Hippocampal formation (tissue), 2 donors: ENCODE measurements at places on chromosomes 7 and 10.

DNA sequence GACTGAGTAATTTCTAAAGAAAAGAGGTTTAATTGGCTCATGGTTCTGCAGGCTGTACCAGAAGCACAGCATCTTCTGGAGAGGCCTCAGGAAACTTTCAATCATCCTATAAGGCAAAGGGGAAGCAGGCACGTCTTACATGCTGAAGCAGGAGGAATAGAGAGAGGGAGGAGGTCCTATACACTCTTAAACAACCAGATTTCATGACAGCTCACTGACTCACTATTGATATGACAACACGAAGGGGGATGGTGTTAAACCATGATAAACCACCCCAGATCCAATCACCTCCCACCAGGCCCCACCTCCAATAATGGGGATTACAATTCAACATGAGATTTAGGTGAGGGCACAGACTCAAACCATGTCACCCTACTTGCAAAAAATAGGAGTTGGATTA lies 201.5 kb downstream of the CDK14 start:
- DNase-seq, result no peak

- DNase-seq, result no peak
Measured at GRCh38 chr7:150996376-150997074, 5.7 kb downstream of the NOS3 start.

DNA sequence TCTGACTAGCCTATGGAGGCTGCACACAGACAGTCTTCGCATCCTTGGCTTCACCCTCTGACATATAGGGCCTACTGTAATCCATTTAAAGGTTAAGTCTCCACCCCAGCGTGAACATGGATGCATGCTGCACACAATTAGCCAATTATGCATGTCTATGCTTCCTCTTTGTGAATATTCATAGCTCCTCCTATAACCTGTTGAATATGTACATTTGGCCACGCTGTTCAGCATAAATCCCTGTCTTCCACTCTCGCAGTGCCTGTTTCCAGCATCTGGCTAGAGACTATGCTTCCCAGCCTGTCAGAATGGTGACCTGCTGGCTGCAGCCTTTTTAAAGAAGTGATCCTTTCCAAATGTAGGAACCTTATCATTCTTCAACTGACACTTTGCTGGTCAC lies 106.7 kb downstream of the PRKAG2 start:
- no peak for DNase-seq

DNA sequence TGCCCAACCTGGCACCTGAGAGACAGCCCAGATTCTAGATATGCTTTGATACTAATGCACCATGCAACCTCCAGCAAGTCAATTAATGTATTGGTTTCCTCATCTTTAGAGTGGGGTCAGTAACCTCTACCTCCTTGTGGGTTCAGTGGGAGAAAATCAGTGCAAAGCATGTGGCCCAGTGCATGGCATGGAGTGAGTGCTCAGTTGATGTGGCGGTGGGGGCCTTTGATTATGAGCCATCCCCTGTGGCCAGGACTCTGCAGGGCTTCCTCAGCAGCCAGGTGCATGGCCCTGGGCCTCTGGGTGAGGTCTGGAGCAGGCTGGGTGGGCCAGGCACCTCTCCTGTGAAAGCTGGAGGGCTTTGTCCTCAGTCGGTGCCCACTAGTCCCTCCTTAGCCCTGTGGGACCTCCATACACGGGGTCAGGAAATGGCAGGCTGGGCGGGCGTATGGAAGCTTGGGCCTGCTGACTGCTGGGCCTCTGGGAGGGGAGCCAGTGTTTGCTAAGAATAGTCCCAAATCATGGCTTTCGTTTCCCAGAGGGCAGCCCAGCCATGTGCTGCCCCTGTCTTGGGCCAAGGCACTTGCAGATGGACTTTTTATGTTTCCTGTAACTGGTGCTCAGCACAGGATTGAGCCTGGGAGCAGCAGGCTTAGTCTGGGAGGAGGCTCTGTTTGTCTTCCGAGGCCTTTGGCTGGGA lies 3.4 kb downstream of the PALD1 start:
- peak; percentile 19 for DNase-seq

DNA sequence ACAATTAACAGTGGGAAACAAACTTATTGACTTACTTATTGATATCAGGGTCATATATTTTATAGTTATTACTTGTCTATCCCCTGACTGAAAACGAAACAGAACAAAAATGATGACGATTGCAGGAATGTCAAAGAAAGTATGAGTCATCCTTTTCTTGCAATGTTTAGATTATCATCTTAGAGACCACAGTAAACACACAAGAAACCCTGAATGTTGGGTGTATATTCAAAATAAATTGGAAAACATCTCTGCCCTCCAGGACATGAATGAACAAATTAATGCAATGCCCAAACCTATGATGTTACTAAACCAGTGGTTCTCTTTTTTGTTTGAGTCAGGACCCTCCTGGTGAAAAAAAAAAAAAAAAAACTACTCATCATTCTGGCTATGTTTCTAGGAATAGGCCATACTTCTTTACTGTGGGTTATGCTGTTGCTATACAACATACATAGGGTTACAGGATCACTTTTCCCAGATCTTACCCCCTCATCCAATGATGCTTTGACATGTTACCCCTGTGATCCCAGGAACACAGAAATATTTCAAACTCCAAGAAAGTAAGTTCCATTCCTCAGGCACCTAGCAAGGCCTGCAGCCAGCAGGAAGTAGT lies 623.4 kb upstream of the IGFBP3 start:
- no peak for DNase-seq

GRCh38 chr7:112505495-112505894 lies 24.7 kb downstream of the LSMEM1 start:
- no peak for DNase-seq

GRCh38 chr10:14601872-14602725 lies 172.6 kb downstream of the FAM107B start:
- no peak for DNase-seq

GRCh38 chr10:120997313-120997712 lies 146.2 kb downstream of the WDR11 start:
- no peak for DNase-seq

- peak; percentile 10 for DNase-seq
Measured at GRCh38 chr10:90592638-90593302, 265.1 kb downstream of the HTR7 start.

DNA sequence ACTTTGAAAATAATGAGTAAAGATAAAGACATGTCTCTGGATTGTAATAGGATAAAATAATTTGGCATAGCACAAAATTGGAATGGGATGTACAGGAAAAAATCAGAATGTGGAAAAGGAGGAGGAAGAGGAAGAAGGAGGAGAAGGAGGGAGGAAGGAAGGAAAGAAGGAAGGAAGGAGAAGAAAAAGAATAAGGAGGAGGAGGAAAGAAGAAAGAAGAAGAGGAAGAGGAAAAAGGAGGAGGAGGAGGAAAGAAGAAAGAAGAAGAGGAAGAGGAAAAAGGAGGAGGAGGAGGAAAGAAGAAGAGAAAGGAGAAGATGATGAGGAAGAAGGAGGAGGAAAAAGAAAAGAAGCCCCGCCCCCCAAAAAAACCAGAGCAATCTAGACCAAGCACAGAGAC lies 95.9 kb downstream of the ST8SIA6 start:
- no peak for DNase-seq

- DNase-seq, result no peak
Measured at GRCh38 chr10:60433684-60434083, 44.0 kb upstream of the ANK3 start.

DNA sequence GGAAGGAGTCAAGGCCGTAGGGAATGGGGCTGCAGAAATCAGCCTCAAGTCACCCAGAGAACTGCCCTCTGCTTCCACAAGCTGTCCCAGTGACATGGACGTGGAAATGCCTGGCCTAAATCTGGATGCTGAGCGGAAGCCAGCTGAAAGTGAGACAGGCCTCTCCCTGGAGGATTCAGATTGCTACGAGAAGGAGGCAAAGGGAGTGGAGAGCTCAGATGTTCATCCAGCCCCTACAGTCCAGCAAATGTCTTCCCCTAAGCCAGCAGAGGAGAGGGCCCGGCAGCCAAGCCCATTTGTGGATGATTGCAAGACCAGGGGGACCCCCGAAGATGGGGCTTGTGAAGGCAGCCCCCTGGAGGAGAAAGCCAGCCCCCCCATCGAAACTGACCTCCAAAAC lies 50.2 kb upstream of the PDCD4 start:
- no peak for DNase-seq

- DNase-seq, result no peak
Measured at GRCh38 chr7:130650611-130651120, 17.9 kb downstream of the COPG2 start.

GRCh38 chr7:116240024-116240668 lies 29.8 kb downstream of the TES start:
- DNase-seq, result no peak

DNA sequence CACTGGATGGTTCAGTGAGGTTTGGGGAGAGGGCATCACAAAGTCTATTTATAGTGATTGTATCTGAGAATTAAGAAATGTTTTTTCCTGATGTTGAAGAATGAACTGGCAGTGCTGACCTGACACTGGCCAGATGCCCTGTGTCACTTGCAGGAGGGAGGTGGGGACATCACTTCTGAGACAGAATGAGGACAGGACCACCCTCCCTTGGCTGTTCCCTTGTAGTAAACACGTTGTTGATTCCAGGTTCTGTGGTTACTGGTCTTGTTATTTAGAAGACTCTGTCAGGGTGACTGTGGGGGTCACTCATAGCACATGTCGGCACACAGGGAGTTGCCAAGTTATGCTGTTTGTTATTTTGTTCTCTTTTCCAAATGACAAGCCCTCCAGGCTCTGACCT lies 126.4 kb downstream of the ADCY1 start:
- DNase-seq, result no peak

DNA sequence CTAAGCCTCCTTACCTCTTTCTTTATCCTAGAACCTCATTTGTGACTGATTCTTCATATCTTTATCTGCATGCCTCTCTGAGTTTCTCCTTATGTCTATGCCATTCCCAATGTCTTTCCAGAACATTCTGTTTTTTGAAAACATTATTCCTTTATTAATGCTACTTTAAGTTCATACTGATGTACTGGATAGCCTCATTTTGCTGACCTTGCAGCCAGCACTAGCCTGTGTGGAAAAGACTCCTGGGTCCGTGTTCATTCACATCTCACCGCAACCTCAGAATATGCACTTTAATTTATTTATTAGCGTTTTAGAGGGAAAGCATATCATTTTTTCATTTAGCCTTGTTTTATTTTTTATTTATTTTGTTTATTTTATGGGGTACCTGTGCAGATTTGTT lies 208.1 kb upstream of the NPVF start:
- DNase-seq, result no peak

GRCh38 chr7:51111241-51111940 lies 205.2 kb downstream of the COBL start:
- DNase-seq, result no peak
